D341Med (cell line): ENCODE measurements at places on chromosomes 4 and X.

DNA sequence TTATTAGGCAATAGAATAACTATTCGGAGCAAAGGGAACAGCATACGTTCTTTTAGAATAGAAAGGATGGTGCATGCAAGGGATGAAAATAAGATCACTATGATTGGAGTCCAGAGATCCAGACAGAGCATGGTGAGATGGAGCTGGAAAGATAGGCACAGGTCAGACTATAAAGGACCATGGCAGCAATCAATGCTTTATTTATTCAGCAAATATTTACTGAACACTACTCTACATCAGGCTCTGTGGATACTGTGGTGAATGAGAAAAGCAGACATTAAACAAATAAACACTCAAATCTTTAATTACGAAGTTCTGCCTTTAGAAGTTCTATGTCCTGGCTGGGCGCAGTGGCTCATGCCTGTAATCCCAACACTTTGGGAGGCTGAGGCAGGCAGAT lies 44.7 kb upstream of the ACSL4 start:
- DNase-seq = no peak

GRCh38 chrX:149504226-149504914 lies 736 bp downstream of the IDS start:
- peak; percentile 39 for DNase-seq

DNA sequence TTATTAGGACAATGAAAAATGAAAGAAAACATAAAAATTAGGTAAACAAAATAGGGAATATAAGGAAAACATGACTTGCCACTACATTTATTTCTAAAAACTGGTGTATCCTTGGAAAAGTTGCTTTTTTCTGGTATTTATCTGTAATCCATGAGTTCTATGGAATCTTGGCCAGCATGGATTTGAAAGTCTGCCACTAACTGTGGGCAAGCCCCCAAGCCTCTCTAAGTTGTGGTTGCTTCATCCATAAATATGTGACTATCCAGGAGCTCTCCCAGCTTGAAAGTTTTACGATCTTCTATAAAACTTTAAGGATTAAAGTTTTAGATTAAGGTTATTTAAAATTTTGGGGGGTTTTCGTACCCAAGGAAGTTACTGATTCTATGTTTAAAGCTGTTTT lies 21.8 kb downstream of the RPS6KA3 start:
- DNase-seq = no peak

DNA sequence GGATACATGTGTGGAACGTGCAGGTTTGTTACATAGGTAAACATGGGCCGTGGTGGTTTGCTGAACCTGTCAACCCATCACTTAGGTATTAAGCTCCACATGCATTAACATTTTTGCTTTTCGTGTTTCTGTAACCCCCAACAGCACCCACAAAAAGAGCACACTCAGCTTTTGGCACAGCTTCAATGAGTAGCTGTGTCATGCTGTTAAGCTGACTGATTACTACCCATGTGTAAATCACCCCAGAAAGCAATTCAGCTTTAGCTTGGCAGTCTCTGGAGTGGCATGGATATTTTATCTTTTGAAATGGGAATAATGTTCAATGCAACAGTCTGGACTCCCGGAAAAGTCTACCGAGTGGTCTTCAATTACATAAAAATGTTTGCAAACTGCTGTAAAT lies 734.3 kb downstream of the STIM2 start:
- DNase-seq = no peak

DNA sequence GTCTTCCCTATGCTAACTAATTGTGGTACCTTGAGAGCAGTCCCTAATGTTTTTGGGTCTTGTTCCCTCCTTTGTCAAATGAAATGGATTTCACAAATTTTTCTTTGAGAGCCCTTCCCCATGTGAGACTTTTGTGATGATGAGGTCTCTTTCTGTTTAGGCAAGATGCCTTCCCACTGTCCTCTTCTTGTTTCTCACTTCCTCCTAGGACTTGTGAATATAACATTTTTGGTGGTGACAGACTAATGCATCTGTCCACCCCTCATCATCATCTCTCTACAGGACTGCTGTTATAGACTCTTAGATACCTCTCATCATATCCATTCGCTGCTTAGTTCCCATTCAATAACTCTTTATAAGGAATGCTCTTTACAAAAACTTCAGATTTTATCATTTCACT lies 8.7 kb upstream of the ANK2 start:
- DNase-seq = no peak
